ENCODE measurements at places on chromosomes 5 and 9.

DNA sequence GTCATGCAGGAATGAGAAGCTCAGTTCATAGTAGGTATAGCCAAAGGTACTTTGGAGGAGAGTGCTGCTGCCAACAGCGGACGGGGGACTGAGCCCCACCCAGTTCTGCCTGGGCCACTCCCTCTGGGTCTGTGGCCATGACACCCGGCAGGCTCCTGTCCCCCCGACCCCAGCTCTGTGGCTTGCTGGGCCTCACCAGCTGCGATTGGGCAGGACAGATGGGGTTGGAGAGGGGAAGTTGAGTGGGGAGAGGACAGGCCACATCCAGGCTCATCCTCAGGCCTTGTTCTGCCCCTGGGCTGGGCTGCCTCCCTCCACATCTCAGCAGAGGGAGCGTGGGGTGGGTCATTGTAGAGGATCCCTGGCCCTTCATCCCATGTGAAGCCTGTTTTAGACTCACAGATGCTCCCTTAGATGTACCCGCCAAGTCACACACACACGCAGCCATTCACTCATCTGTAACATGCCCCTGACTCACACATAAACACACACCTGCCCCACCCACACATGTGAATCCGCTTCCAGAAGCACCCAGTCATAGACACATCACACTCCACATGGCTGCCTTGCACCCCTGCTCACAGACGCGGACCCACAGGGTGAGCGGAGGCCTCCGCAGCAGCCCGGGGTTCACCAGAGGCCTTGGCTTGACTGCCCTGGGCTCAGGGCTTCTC, 48.8 kb downstream of the NTNG2 start:
- DNase-seq = peak; percentile 45

DNA sequence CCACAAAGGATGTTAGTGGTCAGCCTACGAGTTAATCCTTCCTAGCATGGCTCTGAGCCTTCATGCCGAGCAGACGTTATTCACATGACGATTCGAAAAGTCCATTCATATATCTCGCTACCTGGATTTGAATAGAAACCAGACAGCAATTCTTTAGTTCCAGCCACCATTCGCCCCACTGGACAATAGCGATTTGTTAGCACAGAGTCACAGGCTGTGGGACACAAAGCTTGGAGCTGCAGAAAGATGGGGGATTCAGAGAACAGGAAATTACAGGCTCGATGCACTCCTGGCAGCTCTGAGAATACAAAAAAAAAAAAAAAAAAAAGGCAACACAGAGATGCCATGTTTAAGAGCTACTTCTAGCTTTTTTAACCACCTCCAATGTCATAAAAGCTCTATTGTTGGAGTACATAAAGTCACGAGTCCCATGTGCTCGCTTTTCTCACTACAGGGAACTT, 110.7 kb downstream of the NR6A1 start:
- DNase-seq = peak; percentile 16

DNA sequence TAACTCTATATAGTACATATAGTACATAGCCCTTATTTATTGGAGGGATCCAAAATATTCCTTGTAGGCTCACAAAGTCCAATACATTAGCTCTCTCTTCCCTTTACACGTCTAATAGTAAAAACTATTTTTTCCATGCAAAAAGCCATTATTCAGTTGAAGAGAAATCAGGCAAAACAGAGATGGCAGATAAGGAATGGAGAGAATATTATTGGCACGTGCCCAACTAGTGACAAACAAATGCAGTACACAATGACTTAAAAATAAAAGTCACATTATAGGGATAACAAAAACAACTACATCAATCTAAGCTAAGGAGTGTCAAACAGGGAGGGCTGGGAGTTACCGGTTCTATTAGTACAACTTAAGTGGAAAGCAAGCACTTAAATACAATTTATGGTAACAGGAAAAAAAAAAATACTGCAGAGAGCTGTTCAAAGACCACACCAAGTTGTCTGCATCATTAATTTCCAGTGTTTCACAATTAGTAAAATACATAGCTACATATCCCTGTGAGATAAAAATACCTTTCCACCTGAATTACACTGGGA, 4.1 kb upstream of the SCAI start:
- DNase-seq = no peak

GRCh38 chr9:1536522-1537170, 478.5 kb upstream of the SMARCA2 start:
- no peak for DNase-seq

DNA sequence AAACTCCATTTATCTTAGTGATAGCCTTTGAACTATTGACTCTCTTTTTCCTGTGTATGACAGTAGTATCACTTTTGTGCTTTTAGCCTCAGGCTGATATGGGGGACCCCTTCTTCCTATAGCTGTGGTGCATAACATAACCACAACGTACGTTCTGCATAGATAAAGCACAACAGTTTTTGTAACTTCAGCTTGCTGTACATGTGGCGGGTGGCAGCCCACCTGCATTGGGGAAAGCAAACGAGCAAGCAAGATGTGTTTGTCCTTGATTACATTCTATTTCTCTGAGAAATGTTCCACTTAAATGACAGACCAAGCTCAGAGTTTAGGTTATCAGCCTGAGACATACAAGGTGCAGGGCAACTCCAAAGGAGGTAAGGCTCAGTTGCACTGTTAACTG, 309.4 kb downstream of the KDM4C start:
- no peak for DNase-seq

GRCh38 chr9:81664638-81665222, 24.6 kb downstream of the TLE1 start:
- DNase-seq = no peak

GRCh38 chr5:22644859-22645258, 208.3 kb downstream of the CDH12 start:
- DNase-seq = no peak

DNA sequence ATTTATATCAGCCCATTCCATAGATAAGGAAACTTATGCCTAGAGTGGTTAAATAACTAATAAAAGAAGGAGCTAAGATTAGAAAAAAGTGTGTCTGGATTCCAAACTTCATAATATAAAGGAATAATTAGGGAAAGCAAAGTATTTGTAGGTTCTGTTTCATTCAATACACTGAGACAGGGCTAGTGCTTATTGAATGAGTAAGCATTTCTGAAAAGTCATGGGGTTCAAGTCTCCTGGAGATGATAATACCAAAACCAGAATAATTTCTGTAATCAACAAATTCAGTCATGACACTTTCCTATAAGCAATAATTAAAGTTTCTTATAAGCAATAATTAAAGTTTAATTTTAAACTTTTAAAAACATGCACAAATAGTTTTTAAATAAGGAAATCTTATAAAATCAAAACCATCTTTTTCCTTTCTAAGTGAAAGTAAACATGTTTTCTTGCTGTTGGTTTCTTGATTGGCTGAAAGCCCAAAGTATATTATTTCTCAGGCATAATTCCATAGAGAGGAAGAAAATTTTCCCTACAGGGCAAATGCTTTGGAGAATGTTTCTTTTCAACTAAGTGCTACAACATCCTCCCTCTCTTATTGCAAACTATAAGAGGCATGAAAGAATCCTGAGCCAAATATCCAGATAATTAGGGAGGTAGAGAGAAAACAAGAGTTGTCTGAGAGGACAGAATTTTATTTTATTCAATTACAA, 510.2 kb downstream of the PRELID2 start:
- no peak for DNase-seq

GRCh38 chr5:137565450-137565849, 66.3 kb upstream of the SPOCK1 start:
- DNase-seq = no peak

DNA sequence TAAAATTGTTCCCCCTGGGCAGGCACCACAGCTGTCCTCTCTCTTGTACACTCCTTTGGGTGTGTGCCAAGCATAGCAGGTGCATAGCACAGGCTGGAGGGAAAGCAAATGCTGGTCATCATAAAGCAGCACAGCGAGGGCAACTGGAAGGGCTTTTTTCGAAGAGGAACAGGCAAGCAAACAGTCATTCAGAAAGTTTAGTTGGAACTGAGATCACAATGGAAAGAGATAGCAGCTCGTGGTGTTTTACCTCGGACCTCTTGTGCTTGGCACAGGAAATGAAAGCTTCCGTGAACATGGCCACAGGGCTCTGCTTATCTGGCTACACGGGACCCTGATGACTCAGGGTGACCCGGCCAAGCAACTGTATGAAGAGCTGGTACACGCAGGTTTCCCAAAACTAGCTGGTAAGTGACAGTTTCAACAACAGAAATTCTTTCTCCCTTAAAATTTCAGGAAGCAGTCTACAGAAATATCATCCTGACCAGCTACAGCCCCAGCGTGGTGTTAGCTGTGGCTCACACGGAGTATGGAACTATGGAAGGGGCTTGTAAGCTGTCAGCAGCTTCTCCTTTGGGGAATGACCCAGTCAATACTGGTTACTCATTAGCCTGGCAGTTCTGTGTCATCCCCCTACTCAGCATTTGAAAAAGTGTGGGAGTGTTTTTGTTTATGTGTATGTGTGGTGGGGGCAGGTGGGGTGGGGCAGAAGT, 48.1 kb downstream of the POC5 start:
- no peak for DNase-seq

- DNase-seq = no peak
Observed at GRCh38 chr9:109109967-109110328, 9.8 kb downstream of the TMEM245 start.

GRCh38 chr5:45113726-45114125, 305.0 kb downstream of the MRPS30 start:
- DNase-seq = no peak

DNA sequence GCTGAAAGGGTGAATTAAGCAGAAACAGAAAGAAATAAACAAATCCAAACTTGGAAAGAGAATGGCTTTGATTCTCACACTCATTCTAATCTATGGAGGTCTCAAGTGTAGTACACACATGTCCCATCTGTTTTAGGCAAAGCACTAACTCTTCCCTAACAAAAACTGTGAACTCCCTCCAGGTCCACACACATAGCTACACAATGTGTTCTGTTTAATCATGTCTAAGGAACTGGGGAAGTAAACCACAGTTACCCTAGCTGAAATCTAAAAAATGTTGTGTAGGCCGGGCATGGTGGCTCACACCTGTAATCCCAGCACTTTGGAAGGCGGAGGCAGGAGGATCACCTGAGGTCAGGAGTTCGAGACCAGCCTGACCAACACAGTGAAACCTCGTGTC, 118.7 kb upstream of the FST start:
- no peak for DNase-seq

DNA sequence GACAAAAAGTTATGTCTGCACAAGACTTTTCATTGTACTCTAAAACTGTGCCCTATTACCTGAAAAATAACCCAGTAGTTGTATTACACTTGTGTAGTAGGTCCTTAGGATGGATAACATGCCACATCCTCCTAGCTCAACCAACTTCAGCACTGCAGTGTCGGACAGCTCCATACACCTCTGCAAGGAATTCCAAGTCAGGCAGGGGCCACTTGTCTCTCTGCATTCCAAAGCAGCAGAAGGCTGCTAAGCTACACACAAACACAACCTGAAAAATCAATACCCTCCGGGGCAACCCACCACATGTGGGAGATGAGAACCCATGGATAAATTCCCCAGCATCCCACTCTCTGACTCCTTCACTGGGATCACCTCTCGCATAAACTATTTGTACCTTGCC, 50.2 kb downstream of the MED10 start:
- no peak for DNase-seq

GRCh38 chr5:100903039-100903887, at the start of gene ST8SIA4:
ST8SIA4 (minus strand) TSS chr5:100903282; CDS start chr5:100902955, 327 bp downstream.
- no peak for DNase-seq

GRCh38 chr9:122579874-122580273, 3.3 kb downstream of the OR1L8 start:
- no peak for DNase-seq

GRCh38 chr5:102959055-102959454, 160.9 kb downstream of the GIN1 start:
- DNase-seq = no peak

DNA sequence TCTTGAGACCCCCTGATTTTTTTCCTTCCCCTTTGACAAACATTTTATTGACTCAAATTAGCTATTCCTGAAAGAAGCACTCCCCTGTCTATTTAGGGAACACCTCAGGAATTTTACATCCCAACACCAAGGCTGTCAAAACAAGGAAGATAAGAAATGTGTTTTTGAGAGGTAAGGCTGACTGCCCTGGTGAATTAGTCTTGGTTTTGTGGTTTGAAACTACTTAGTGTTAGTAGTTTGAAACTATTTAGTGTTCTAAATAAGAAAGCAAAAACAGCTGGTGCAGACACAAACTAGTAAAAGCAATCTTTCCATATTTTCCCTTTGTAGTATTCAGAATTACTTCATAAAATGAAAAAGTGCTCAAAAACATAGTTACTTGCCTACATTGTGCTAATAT, 120.7 kb downstream of the PCSK1 start:
- no peak for DNase-seq

DNA sequence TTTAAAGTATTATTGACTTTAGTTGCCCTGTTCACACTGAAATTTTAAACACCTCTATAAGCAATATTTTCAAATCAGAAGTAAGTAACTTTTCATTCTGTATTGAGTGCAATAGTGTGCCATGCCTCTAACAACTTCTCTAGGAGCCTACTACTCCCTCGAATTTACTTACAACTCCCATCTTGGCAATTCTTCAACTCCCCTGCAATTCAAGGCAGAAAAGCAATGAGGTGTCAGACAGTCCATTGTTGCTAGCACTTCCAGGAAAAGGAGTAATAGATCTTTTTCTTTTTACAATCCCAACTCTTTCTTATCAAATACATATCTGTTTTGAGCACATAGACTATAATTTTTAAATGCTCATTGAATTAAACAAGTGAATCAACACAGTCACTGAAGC, 222.7 kb upstream of the PUM3 start:
- DNase-seq = no peak

- DNase-seq = no peak
Observed at GRCh38 chr5:6868171-6868570, 154.9 kb downstream of the TENT4A start.

DNA sequence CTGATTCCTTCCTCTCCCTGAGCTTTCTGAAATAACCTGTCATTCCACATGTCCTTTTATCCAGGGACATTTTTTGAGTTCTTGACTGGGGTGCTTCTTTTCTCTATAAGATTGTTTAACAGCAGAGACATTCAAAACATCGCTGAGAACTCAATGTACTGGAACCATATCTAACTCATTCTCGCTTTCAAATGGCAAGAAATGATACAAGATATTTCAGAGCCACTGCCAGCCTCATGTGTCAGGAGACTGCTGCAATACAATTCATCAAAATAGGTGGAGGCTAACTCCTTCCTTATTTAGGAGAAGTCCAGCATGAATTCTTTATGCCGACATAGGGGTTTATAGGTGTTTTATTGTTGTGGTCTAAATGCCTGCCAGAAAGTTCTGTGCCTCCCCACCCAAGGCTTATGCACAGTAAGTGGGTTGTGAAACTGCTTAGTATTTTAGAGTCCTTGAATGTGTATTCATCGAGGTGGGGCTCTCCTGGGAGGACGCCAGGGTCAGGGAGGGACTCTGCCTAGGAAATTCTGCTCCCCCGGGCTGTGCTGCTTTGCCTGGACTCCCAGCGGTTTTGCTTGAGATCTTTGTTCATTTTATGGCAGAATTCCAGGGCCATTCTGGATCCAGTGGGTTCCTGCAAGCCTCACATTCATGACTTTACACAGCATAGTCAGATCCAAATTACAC, 53.9 kb downstream of the ZNF474 start:
- DNase-seq = no peak
